Ovary (tissue), 10 donors: ENCODE measurements at places on chromosomes 1 and 21. TPM values are rescaled to one million over a fixed set of nuclear protein-coding genes. Genes with fewer than 3 reads are reported as not detected.

DNA sequence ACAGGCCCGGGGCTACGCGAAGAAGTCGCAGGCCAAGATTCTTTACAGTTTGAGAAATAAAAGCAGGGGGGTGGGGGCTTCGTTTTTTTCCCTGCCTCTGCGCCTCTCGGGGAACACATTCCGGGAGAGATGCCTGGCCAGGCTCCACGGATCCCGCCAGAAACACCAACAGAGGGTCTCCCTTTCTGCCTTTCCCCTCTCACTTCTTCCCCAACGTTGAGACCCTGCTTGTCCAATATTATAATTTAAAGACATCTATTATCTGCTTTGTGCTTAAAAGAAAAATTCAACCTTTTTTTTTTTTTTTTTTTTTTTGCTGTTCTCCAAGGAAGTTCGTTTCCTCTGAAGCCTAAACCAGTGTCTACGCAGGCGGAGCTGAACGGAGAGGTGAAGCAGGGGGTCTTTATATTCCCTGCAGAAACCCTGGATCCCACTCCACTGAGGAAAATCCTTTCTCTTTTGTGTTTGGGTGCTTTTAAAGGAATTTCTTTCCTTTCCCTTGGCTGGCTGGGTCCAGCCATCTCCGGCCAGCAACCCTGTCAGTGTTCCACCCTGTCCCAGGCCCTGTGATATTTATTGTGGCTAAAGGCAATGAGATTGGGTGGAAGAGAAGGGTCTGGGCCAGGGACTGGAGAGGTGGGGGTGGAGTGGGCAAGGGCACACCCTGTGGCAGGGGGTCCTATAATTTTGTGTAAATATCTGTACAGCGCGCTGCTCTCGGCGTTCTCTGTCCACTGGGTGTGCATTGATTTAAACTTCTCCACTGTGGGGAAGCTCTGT lies 2.2 kb downstream of the FOXD2 start:
- peaks cover 2% of the 10 kb centered on the region for H3K4me1 ChIP-seq
- no peak for DNase-seq
- peak overlapping the region; percentile 65 for H3K4me3 ChIP-seq
- no peaks in the 10 kb centered on the region for H3K36me3 ChIP-seq

Gene OR2L13
- total RNA-seq = 0.25 TPM

Gene LDLRAD1
- total RNA-seq = 3.0 TPM

Gene ATP6V1G3
- not detected for total RNA-seq

Gene OSCP1
- 9.1 TPM for total RNA-seq

DNA sequence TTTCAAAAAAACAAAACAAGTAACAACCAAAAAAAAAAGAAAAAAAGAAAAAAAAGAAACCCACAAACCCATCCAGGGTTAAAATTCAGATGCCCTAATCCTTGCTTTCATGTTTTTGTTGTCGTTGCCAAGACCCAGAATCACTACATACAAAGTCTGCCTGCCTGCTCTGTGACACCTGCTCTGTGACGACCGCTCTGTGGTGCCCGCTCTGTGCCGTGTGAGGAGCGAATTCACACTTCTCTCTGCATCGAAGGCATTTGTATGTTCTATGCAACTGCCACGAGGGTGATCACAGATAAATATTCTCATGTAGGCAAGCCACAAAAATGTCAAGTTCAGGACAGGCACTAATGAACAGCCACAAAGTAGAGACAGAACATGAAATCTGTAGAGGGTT lies 178.6 kb downstream of the SLC45A1 start:
- no peak for DNase-seq
- H3K27me3 ChIP-seq = no peaks in the 10 kb centered on the region
- no peak overlapping the region for H3K27ac ChIP-seq
- no peak overlapping the region for H3K4me3 ChIP-seq
- H3K36me3 ChIP-seq = no peaks in the 10 kb centered on the region

DNA sequence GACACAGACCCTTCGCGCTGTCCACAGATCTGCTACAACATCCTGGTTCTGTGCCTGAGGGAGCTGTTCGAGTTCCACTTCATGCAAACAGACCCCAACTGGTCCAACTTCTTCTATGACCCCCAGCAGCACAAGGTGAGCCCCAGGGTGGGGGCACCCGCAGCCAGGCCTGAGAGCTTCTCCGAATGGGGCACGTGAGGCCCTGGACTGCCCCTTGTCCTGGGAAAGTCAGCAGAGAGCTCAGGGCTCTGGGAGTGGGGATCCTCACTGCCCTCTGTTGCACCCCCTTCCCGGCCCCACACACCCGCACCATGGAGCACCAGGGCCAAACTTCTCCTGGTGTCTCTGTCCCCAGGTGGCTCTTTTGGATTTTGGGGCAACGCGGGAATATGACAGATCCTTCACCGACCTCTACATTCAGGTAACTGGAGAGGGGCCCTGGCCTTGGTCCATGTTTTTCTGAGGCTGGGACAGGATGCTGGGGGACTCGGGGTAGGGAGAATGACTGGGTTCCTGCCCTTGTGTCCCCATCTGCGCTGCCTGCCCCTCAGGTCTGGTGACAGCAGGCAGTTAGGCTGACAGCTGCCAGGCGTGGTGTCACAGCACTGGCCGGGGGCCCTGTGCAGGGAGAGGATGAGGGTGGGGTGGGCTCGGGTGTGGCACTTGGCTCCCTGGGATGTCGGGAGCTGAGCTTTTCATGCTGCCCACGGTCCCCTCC lies 44.6 kb downstream of the COQ8A start:
- H3K27me3 ChIP-seq = no peaks in the 10 kb centered on the region
- DNase-seq = no peak
- no peaks in the 10 kb centered on the region for H3K36me3 ChIP-seq
- H3K27ac ChIP-seq = no peak overlapping the region
- no peak overlapping the region for H3K4me3 ChIP-seq
- H3K4me1 ChIP-seq = no peaks in the 10 kb centered on the region

- H3K4me3 ChIP-seq = peak overlapping the region; percentile 63
- no peaks in the 10 kb centered on the region for H3K36me3 ChIP-seq
- peak overlapping the region; percentile 65 for H3K27ac ChIP-seq
- DNase-seq = peak; percentile 49
- no peaks in the 10 kb centered on the region for H3K27me3 ChIP-seq
Observed at GRCh38 chr21:26169611-26170470, 729 bp downstream of the APP start.
